ENCODE measurements at places on chromosomes 11 and 22. TPM values are rescaled to one million over a fixed set of nuclear protein-coding genes. Genes with fewer than 3 reads are reported as not detected.
A peak's percentile ranks its signal among the peaks of the same experiment; 100 is the strongest.

DNA sequence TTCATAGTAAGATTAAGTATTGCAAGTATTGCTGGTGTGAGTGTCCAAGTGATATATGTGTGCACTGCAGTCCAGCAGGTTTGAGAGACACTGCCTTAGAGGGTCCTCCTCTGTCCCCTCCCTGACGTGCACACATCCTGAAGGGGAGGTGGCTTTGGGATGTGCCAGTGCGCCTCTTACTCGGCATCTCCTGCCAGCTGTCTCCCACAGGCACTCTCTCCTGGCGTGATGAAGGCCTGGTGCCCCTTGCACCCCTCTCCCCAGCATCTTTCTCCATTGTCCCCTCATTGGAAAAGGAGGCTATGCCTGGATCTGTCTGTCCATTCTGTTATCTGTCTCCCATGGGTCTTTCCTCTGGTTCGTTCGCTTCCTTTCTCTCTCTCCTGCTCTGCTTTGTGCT lies 24.2 kb downstream of the GTPBP1 start:
- DNase-seq: peak; percentile 54

- DNase-seq: peak; percentile 26
Measured at GRCh38 chr22:24512043-24512442, 16.9 kb downstream of the UPB1 start.

DNA sequence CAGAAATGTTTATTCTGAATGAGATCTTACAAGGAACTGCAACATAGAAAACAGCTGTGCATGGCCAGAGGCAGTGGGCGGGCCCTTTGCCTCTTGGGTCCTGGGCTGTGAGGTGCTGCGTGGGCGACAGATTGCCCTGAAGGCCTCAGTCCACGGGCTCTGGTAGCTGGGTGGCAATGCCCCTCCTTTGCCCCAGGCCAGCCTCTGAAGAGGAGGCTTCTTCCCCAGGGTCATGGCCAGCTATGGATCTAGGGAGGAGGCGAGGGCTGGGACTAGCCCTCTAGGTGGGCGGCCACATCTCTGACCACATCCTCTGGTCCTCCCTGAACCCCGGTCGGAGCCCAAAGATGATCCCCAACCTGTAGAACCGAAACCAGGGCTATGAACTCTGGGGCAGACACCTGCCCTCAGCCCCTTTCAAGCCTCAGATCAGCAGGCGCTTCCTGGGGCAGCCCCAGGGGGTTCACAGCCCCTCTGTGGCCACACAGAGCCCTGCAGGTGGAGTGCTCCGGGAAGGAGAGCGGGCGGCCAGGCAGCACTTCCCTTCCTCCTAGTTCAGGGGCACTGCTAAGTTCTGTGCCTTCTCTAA lies 6.6 kb upstream of the CDC42BPG start:
- DNase-seq: peak; percentile 95

DNA sequence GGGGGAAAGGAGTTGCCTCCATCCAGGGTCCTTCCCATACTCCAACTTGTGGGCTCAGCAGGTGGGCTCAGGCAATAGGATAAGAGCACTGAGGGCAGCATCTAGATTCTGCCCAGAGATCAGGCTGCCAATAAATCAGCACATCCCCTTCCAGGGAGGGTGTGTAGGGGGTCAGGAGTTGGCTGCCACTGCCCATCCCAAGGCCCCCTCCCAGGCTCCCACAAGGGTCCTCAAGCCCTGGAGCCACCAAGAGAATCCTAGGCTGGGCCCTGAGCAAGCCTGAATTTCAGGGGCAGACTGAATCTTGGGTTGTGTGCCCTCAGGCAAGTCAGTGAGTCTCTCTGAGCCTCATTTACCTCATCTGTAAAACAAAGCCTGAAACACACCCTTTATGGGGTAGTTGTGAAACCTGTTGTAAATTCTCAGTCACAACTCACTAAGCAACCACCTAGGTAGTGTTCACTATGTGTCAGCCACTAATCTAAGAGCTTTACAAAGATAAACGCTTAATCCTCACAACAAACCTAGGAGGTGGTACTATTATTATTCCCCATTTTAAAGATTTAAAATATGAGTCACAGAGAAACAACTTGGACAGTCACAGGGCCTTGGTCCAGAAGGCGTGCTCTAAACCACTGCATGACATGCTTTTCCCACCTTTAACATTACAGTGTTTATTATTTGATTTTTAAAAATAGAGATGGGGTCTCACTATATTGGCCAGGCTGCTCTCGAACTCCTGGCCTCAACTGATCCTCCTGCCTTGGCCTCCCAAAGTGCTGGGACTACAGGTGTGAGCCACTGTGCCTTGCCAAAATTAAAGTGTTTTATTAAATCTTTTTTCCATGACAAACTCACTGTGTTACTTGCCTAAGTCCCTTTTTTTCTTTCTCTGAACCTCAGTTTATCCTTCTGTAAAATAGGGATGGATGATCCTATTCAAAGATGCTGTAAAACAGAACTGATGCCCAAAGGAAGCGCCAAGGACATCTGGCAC lies 36.2 kb downstream of the LMO1 start:
- peak; percentile 92 for DNase-seq

DNA sequence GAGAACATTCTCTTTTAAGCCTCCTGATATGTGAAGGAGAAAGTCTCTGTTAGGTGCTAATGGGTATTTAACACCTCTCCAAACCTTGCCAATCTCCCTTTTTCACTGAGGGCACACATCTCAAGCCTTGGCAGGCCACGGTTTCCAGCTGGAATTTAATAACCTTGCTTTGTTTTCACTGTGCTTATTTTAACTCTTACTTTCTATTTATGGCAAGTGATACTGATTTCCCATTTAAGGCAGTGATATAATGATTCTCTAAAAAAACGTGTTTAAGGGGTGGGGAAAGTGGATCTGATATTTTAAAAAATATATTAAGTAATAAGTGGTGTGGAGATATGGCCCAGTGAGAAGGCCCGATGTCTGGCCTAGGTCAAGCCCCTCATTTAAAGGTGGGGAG lies 1.1 kb upstream of the RASD2 start:
- DNase-seq: no peak

Gene NEFH
- under 0.01 TPM for total RNA-seq

- no peak for DNase-seq
Measured at GRCh38 chr11:68439355-68440065, 21.0 kb upstream of the PPP6R3 start.

All from osteoblast (primary cell).